ENCODE measurements at places on chromosomes 2 and 18.

DNA sequence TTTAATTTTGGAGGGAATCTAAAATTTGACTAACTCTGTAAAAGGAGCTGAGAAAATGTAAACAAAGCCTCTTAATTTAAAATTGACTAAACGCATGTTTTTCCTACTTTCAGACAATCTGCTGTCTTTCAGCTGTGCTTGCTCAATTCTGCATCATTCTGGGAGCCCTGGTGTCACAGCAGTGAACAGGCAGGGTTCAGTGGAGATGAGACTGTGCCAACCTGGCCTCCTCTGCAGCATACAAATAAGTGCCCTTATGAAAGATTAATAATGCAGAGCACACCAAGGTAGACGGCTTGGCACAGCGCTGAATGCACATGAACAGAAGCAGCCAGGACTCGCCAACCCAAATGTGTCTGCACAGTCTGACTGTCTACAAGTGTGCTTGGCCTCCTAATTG is 222.0 kb upstream of the CHAC2 start:
- no peak for DNase-seq

DNA sequence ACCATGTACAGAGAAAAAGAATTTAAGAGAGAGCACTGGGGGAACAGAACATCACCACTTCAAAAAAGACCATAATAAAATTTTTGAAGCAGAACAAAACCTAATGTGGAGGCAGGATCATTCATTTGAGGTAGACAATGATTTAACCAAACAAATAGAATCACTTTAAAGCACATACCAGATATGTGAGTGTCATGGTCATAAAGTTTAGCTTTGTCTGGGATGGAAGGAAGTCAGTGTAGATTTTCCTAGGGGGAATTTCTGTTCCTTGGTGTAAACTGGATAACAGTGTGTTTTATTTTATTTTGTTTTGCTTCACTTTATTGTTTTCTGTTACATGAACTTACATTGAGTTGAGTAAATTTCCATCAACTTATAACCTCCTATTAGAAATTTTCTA is 120.8 kb downstream of the CRIM1 start:
- DNase-seq, result no peak

GRCh38 chr2:208686665-208687064 is 280.1 kb downstream of the PTH2R start:
- no peak for DNase-seq

DNA sequence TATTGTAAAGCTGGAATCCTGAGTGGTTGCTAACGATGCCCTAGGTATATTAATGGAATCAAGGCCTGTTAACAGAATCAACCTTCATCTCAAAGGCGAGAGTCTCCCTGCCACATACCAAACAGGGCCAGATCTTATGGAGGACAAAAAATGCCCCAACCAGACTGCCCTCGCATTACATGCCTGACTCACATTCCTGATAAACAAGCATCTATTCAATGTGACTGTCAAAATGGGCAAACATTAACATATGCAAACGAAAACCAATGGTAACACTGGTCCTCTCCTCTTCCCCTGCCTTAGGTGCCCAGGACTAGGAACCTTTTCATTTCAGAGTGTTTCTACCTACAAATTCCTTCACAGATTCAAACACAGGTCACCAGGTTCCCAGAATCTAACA is 83.4 kb downstream of the COL6A3 start:
- DNase-seq, result no peak

GRCh38 chr2:216554755-216555154 is 56.1 kb downstream of the RPL37A start:
- no peak for DNase-seq

DNA sequence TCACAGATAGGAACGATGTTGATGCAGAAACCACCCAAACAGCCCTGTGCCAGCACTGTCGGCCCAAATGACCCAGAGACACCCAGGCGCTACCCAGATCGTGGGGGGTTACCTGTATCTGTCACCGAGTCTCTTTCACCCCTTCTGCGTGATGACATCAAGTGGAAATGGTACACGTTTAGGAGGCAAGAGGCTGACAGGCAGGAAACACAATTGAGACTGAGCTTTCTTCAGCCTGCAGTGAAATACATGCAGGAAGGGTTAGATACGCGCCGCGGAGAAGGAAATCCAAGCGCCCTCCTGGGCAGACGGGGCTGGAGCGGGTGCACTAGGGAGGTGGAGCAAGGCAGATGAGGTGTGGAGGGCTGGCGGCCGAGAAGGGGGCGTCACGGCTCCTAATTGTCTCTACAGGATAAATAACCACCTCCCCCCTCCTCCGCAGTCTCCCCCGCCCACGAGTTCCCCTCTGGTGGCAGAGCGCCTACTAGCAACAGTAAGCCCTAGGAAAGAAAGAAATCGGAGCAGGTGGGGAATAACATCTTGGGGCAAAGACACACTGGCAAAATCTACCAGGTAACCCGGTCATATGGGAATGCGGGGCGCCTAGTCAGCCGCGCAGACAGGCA is at the start of gene RNF152:
RNF152 (minus strand) TSS at position 325 of the 626 bp plus-strand sequence. CDS start 76,544 bp downstream, outside the sequence.
- no peak for DNase-seq

DNA sequence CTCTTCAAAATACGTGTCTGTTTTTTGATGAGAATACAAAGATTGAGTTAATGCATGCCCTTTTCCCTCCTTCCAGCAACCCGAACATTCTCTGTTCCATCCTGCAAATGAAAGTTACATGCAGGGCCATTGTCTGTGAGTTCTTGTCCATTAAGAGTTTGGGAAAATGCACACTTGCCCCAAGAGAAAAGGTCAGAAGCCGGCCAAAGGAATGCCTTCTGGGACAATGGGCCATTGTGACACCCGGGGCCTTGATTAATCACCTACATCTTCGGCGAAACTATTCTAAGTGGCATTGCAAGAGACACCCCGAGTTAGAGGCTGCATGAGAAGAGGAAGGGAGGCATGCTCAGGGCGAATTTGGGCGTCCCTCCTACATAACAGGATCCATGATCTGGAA is 73.7 kb upstream of the COPS8 start:
- DNase-seq, result no peak

- no peak for DNase-seq
Measured at GRCh38 chr18:78738076-78738690, 241.4 kb upstream of the SALL3 start.

DNA sequence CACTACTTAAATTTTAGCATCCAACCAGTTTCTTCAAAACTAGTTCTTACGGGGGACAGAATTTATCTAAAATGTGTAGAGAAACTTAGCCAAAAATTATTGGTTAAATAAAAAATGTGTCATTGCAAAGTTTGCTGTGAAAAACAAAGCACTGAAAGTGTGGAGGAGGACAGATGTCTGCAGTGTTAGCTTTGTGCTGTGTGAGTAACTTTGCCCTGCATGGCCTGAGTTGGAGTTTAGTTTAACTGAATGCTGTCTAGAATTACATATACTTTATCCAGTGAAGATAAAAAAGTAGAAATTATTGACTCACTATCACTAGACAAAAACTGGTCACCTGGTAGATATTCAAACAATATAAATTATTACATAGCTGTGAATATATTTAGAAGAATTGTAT is 1225.2 kb upstream of the CELF4 start:
- no peak for DNase-seq

- DNase-seq, result no peak
Measured at GRCh38 chr2:101340141-101340551, 31.6 kb upstream of the RNF149 start.

DNA sequence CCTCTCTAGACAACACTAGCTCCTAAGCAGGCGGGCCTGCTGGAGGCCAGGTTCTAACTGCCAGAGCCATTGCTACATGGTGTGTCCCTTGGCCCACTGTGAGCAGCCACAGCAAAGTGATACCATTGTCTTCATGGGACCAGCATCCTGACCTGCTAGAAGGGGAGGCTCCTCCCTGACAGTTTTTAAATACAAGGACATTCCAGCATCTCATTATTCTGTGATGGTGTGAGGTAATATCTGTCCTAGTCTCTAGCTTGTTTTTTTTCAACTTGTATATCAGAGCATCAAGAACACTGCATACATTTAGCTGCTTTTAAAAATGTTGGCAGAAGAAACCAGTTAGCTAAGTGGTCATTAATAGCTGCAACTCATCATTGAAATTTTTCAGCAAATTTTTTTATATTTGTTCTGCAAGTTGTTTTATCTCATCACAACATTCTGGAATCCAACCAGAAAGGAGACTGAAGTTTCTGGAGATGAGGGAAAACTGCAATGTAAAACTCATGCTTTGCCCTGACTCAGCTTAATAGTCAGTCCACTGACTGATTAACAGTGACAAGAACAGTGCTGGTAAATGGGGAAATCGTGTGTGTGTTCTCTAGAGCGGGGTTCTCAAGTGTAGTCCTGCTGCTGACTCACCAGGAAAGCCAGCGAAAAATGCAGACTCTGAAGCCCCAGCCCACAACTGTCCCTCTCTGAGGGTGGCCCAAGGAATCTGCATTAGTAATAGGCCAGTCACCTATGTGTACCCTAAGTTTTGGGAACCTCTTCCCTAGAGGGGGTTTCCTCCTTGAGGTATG is 17.8 kb downstream of the MAPRE3 start:
- no peak for DNase-seq

- no peak for DNase-seq
Measured at GRCh38 chr2:51465326-51465725, 433.4 kb upstream of the NRXN1 start.

- no peak for DNase-seq
Measured at GRCh38 chr2:39782591-39782990, 3.5 kb upstream of the THUMPD2 start.

- DNase-seq, result no peak
Measured at GRCh38 chr2:98568161-98568956, 40.0 kb downstream of the COA5 start.

GRCh38 chr2:68374184-68374583 is 9.1 kb downstream of the PLEK start:
- DNase-seq, result no peak

GRCh38 chr2:127581516-127582490 is 46.3 kb downstream of the MYO7B start:
- no peak for DNase-seq

- no peak for DNase-seq
Measured at GRCh38 chr2:46030330-46030729, 266.9 kb upstream of the EPAS1 start.

DNA sequence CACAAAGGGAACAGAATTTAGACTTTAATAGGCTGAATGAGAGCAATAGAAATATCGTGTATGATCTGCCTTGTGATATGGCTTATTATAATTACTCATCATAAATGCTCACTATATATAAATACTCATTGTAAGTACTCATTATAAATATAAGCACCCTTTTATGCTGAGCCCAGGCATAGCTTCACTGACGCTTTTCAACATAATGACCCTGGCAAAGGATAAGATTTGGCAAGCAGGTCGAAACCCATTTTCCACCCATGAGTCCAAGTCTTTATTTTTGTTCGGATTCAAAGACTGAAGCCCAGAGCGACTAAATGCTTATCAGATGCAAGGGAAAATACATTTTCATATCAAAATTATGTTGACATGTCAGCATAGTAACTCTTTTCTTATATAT is 500.4 kb downstream of the SLC4A3 start:
- DNase-seq, result no peak

DNA sequence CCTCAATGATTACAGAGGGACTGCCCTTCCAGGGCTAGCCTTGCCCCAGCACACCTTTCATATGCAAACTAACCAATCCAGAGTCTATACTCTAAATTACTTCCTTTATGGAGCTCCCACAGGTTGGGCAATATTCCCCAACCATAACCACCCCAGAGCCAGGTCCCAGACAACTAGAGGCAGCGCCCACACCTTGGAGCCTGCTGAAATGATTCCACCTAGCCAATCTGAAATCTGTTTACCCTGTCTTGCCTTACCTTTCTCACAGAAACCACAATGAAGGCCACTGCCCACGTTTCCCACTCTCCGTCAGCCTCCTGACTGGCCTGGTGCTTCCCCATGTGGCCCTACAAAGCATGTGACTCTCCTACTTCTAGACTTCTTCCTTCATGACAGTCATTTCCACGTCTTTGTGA is 62.0 kb downstream of the REEP1 start:
- DNase-seq, result no peak

DNA sequence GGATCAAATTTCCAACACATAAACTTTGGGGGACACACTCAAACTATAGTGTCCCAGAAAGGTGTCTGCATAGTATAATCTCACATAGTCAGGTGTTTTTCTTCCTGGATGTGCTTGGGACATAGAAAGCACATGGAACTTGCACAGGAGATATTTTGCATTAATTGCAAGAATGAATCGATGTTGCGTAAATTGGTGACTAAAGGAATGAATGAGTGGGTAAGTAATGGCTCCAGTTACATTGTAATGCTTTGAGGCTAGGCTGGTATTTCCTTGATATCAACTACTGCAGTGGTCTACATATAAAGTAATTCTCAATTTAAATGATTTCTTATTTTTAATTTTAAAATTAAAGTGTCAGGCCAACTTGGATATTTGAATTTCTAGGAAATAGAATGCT is 53.4 kb downstream of the SH3RF3 start:
- no peak for DNase-seq

DNA sequence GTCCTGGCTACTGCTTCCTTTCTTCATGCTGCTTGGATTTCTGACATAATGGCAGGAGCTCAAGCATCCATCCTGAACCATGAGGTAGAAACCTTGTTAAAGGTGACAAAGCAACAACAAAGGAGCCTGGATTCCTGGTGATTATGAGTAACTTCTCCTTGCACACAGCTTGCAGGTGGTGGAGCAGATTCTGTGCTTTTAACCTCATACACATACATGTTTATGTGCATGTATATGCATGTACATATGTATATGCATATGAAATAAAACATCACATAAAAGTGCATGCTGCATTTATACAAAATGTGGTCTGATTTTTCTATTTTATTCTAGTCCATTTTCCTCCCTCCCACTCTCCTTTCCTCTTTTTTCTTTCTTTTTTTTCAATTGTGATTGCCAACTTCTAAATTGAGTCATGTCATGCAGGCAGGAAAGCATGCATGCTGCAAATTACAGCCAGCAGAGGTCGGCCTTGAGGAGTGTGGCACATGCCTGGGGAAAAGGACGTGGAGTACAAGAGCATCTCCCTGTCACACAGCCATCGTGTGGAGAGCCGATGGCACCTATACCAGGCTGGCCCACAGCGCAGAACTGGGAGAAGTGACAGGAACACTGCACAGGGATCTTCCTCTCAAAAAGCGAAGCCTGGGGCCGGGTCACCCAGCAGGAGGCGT is 17.9 kb downstream of the LCT start:
- DNase-seq, result peak; percentile 5

DNA sequence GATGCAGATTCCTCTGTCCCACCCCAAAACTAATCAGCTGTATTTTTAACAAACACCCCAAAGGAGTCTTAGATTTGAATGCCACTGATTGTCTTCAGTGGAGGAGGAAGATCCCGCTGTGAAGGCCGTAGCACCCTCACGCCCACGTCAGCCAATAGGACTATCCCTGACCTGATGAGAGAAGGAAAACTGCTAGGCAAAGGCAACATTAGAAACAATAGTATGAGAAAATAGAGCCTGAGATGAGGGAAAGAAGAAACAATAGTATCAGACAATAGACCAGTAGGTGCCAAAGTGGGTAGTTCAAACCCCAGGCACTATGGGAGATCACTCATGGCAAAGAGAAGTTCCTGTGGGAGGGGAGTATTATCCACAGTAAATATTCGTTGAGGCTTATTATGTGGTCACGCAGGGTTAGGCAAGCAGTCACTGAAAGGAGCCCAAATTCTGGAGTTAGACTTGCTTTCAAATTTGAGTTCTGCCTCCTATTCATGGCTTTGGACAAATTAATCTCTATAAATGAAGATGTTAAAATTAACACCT is 2.8 kb downstream of the PCBP1 start:
- no peak for DNase-seq

GRCh38 chr2:144489315-144489916 is 30.5 kb downstream of the ZEB2 start:
- no peak for DNase-seq
